GM23338 (cell line): ENCODE measurements at places on chromosomes 11 and 22. TPM values are rescaled to one million over a fixed set of nuclear protein-coding genes. Genes with fewer than 3 reads are reported as not detected.

Gene OR4C46
- total RNA-seq: not detected in 2 replicates

Gene ATF4
- total RNA-seq: 366 and 446 TPM in 2 replicates

Gene ART5
- 9.0 and 12.9 TPM in 2 replicates for total RNA-seq

Gene DTX4
- 13.8 and 14.7 TPM in 2 replicates for total RNA-seq

Gene NXPE2
- total RNA-seq: 0.10 and 0.12 TPM in 2 replicates

- no peaks in the 10 kb centered on the region for H3K36me3 ChIP-seq
- H3K4me1 ChIP-seq: peaks cover 6% of the 10 kb centered on the region
- no peak overlapping the region for H3K4me3 ChIP-seq
- no peak for DNase-seq
- no peaks in the 10 kb centered on the region for H3K27me3 ChIP-seq
- no peak overlapping the region for H3K27ac ChIP-seq
Observed at GRCh38 chr11:396948-397548, 3.0 kb downstream of the PKP3 start.

DNA sequence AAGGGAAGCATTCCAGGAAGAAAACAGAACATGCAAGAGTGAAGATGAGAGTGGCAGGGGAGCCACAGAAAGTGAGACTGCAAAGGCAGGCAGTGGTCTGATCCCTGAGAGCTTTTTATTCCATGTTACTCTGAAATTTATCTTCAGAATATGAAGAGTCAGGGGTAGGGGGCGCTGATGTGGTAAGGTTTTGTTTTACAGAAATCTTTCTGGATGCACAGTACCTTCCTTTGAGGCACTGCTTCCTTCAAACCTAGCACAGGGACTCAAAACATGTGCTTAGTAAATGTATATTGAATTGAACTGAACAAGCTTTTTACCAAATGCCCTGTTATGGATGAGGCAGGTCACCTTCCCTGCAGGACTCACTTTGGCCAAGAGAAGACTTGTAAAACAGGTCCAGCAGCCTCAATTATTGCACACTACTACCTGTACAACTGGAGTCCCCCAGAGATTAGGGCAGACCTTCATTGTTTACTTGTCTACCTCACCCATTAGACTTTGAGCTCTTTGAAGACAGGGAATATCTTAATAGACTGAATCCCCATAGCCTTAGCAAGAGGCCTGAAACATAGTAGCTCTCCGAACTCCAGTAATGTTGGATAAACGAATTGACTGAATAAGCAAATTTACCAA, 2.2 kb downstream of the PAK1 start:
- H3K27ac ChIP-seq: peak overlapping the region; percentile 96
- H3K4me3 ChIP-seq: peak overlapping the region; percentile 62
- H3K27me3 ChIP-seq: no peaks in the 10 kb centered on the region
- H3K36me3 ChIP-seq: no peaks in the 10 kb centered on the region
- peak; percentile 63 for DNase-seq
- H3K4me1 ChIP-seq: peaks cover 65% of the 10 kb centered on the region

DNA sequence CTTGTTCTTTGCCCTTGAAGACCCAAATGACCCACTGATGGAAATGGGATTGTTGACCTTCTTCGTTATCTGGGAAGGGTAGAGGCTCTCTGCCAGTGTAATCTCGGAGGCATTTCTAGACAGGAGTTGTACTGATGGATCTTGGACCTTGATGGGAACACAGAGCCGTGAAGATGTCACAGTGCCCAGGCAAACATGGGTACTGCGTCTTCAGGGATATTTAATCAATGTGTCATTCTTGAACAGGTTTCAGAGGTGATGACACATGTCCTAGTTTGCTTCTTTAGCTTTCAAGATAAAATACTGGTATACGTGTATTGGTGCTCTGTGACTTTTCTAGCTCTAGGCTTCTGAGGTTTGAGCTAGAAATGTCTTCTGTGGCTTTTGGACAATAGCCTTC, 6.2 kb downstream of the LDLRAD3 start:
- DNase-seq: no peak
- peaks cover 43% of the 10 kb centered on the region for H3K4me1 ChIP-seq
- H3K27ac ChIP-seq: no peak overlapping the region
- peaks cover 11% of the 10 kb centered on the region for H3K27me3 ChIP-seq

GRCh38 chr22:17871726-17872458, 97.6 kb upstream of the BID start:
- peaks cover 27% of the 10 kb centered on the region for H3K27me3 ChIP-seq
- DNase-seq: no peak
- H3K27ac ChIP-seq: no peak overlapping the region
- no peak overlapping the region for H3K4me3 ChIP-seq

DNA sequence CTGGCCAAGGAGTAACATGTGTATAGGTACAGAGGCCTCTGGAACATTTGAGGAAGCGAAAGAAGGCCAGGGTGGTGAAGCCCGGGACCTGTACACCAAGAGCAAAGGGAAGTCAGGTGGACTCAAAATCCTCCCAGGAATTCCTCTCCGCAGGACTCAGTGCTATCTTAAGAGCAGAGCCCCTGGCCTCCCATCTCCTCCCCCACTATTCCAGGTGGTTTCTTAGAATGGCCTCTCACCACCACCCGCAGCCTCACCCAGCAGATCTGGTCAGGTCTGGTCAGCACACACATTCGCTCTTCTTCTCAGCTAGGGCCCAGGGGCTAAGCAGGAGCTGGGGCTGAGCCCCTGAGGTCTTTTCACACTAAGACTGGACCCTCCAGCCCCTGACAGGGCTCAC, 59.1 kb downstream of the SCGB1A1 start:
- no peak overlapping the region for H3K4me3 ChIP-seq
- no peak for DNase-seq
- no peaks in the 10 kb centered on the region for H3K4me1 ChIP-seq
- H3K27me3 ChIP-seq: no peaks in the 10 kb centered on the region
- H3K27ac ChIP-seq: no peak overlapping the region

- peaks cover 22% of the 10 kb centered on the region for H3K4me1 ChIP-seq
- no peak overlapping the region for H3K4me3 ChIP-seq
- no peaks in the 10 kb centered on the region; the same call in 1 of the 2 replicates for H3K36me3 ChIP-seq
- H3K27ac ChIP-seq: no peak overlapping the region
- DNase-seq: no peak
Observed at GRCh38 chr11:112637076-112637475, 324.1 kb upstream of the NCAM1 start.

DNA sequence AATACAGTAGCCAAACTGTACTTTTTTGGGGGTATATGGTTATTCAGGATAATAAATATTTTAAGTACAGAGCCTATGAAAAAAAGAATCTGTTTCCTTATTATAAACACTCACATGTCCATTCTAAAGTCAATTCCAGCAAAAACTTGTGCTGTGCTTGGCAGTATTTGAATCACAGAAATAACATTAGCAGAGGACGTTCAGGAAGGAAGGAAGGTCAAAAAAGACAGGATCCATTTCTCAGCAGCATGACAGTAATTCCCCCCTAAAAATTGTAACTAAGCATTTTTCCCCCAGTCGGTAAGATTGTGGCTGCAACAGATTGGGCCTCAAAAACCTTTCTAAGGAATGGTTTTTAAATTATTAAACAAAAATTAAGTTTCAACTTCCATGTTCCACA, 124.8 kb downstream of the ATG16L2 start:
- H3K36me3 ChIP-seq: no peaks in the 10 kb centered on the region
- H3K4me3 ChIP-seq: no peak overlapping the region
- DNase-seq: no peak
- no peak overlapping the region for H3K27ac ChIP-seq
- no peaks in the 10 kb centered on the region for H3K27me3 ChIP-seq

- H3K27ac ChIP-seq: no peak overlapping the region
- H3K27me3 ChIP-seq: no peaks in the 10 kb centered on the region
- H3K36me3 ChIP-seq: no peaks in the 10 kb centered on the region
- H3K4me1 ChIP-seq: peaks cover 9% of the 10 kb centered on the region; the same call in 1 of the 2 replicates
Observed at GRCh38 chr11:128179039-128179438, 408.3 kb downstream of the ETS1 start.

DNA sequence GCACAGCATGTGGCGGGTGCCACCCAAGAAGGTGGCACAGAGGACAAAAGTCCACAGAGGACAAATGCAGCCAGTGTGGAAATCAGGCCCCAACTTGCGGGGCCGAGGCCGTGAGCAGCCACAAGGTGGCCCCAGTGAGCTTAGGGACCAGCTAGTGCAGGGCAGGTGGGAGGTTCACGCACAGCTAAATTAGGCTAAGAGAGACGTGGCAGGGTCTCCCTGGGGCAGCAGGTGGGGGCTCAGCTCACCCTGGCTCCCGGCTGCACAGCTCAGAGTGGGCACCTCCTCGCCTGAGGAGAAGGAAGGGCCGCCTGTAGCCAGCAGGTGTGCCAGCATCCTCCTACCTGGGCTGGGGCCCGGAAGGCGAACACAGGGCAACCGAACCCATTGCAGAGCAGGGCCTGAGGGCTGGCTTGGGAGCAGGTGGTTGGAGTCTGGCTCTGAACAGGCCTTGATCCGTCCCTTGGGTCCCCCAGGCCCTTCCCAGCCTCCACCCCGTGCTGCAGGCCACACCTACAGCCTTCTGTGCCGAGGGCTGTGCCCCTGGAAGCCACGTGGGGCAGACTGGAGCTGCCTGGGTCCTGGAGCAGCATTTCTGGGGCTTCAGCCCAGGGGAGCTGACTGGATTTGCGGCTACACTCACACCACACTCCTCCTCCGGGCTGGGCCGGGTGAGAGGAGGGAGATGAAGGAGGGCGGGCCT, 26.1 kb upstream of the CELSR1 start:
- no peaks in the 10 kb centered on the region for H3K4me1 ChIP-seq
- H3K4me3 ChIP-seq: no peak overlapping the region
- no peaks in the 10 kb centered on the region for H3K27me3 ChIP-seq
- H3K36me3 ChIP-seq: no peaks in the 10 kb centered on the region
- DNase-seq: peak; percentile 82
- H3K27ac ChIP-seq: no peak overlapping the region

DNA sequence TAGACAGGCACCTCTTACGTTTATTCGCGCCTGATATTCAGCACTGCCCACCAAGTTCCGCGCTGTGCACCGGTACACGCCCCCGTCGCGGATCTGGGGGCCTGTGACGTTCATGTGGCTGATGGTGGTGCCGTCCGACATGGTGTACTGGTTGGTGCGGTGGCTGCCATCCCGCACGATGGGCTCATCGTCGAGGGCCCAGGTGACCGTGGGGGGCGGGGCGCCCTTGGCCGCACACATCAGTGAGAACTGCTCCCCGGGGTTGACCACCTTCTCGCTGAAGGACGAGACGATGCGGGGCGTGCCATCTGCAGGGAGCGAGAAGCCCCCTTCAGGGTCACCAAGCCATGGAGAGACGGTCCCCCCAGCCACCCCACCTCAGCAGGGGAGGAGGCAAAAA, 190.8 kb downstream of the CEP164 start:
- no peaks in the 10 kb centered on the region for H3K36me3 ChIP-seq
- no peak for DNase-seq
- no peak overlapping the region for H3K27ac ChIP-seq
- H3K4me3 ChIP-seq: no peak overlapping the region
- H3K27me3 ChIP-seq: no peaks in the 10 kb centered on the region

- no peak overlapping the region for H3K4me3 ChIP-seq
- no peak overlapping the region for H3K27ac ChIP-seq
- H3K4me1 ChIP-seq: no peaks in the 10 kb centered on the region
- H3K36me3 ChIP-seq: no peaks in the 10 kb centered on the region
- no peak for DNase-seq
Observed at GRCh38 chr11:78149646-78150045, 10.2 kb upstream of the ALG8 start.

DNA sequence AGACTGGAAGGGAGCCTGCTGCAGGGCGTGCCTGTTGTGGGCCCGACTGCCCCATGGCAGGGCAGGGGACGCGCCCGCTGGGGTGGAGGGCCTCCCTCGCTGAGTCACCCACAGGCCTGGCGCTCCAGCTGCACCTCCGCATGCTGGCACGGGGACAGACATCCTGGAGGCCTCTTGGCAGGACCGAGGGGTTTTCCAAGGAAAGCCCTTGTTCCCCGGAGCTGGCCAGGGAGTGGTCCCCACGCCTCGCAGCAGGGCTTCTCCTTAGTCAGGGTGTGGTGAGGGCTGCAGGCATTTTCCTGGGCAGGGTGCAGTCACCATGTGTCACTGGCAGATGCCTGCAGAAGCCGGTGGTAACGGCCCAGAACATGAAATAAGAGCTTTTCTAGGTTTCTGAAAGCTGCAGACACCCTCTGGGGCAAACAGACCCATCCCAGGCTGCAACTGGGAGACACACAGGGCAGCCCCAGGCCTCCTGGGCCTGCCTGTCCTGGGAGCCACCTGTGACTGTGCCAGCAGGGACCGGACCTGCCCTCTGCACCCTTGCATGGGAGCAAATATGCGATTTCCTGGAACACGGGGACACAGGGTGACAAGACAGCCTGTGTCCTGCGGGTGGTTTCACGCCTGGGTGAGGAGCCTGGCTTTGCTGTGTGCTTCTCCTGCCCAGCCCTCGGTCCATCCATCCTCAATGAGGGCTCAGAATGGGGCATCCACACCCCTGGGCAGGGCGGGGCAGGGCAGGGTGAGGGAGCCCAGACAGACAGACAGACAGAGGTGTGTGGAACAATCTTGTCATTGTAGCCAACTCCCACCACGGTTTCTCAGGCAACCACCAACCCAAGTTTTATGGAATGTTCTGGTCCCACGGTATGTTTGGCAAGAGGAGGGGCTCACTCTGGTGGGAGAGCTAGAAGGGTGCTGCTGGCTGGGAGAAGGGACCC, 43.2 kb upstream of the FADD start:
- no peaks in the 10 kb centered on the region for H3K36me3 ChIP-seq
- DNase-seq: no peak
- no peak overlapping the region for H3K27ac ChIP-seq
- H3K4me3 ChIP-seq: no peak overlapping the region

DNA sequence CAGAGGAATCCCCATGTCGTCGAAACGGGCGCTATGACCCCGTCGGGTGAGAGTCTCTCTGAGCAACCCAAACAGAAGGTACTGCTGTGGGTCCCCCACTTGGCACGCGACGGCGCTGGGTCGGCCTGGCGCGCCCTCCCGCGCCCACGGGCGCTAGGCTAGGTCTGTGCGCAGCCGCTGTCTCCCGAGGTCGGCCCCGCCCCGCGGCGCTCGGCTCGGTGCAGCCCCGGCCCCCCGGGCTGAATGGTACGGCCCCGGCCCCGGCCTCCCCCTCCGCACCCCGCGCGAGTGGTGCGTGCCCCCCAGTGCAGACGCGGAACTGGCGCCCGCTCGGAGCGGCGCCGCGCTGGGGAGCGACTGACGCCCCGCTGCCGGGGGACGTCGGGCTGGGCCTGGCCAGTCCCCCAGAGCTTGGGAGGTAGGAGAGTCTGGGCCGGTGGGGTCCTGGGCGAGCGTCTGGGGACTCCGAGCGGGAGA, at the start of gene MADD:
Gene MADD (plus strand): TSS at position 305 of the 477 bp plus-strand sequence.
- DNase-seq: peak; percentile 80
- H3K4me3 ChIP-seq: peak within 1 kb of the TSS; percentile 88
- H3K27ac ChIP-seq: peak within 1 kb of the TSS; percentile 99

GRCh38 chr11:2762451-2762850, 62.7 kb upstream of the KCNQ1OT1 start:
- H3K27ac ChIP-seq: no peak overlapping the region
- H3K4me1 ChIP-seq: no peaks in the 10 kb centered on the region
- no peaks in the 10 kb centered on the region for H3K36me3 ChIP-seq
- DNase-seq: no peak

DNA sequence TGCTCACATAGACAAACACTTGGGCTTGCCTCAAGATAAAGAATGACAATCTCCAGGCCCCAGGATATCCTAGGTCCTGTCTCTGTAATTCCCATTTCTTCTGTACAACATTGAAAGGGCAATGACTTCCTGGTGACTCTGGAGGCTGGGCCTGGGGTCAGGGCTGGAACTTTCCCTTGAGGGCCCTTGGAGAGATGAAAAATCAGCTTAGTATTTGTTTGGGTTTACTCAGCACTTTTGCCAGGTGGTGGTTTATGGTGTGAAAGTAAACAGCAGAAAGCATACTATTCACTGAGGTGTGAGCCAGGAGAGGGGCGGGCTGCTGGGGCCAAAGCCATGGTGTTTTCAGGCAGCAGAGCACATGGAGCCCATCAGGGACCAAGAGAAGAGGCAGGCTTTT, 214.7 kb upstream of the NARS2 start:
- no peaks in the 10 kb centered on the region for H3K27me3 ChIP-seq
- no peaks in the 10 kb centered on the region for H3K36me3 ChIP-seq
- no peak for DNase-seq
- no peak overlapping the region for H3K27ac ChIP-seq
